Astrocyte (in vitro differentiated cells and primary cell): ENCODE measurements at places on chromosomes 11 and 22.

GRCh38 chr11:16841984-16842383 is 103.5 kb downstream of the C11orf58 start:
- DNase-seq = no peak

GRCh38 chr22:29171721-29172120 is 34.0 kb upstream of the EMID1 start:
- no peak for DNase-seq

DNA sequence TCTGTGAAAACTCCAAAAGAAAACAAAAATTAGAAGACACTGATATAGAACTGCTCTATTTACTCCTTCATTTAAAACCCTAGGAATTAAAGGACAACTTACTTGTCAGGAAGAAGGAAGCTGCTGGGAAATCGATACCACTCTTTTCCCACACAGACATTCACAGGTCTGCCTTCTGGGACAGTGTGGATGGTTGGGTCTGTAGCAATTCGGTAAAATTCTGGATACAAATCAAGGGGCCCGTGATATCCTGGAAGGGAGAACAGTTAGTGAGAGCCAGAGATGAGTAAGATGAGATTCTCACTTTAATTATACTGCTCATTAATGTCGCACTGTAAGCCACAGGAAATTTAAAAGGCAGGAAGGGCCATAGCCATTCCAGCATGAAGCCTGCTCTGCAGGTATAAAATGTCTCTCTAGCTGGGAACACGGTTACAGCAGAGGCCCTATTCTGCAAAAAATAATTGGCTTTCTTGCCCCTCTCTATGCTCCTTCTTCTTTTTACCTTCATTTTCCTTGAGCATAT is 34.0 kb downstream of the ALG9 start:
- no peak for DNase-seq

GRCh38 chr11:86244522-86245368 is at the start of gene EED:
TSS of gene EED (plus strand) at chr11:86244753. CDS start at chr11:86245230, 477 bp downstream.
- peak; percentile 92 for DNase-seq

- DNase-seq = no peak
Measured at GRCh38 chr11:64092111-64092760, 56.5 kb downstream of the FLRT1 start.

GRCh38 chr11:81674211-81674610 is 1059.5 kb downstream of the FAM181B start:
- no peak for DNase-seq

GRCh38 chr22:45163099-45163450 is 650 bp upstream of the NUP50 start:
- peak; percentile 39 for DNase-seq

DNA sequence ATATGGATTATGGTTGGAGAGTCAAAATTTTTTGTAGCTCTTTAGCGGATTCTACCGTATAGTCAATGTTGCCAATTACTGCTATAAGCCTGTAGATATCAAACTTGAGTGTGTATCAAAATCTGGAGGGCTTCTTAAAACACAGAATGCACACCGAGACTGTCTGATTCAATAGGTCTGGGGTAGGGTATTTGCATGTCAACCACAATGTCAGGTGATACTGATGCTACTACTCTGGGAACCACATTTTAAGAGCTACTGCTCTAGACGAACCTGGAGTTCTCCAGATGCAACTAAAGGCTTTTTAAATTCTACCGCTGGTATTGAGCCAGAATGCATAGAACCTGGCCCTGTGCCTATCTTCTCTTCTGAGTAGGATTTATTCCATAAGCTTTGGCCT is 15.8 kb upstream of the MS4A4A start:
- no peak for DNase-seq

DNA sequence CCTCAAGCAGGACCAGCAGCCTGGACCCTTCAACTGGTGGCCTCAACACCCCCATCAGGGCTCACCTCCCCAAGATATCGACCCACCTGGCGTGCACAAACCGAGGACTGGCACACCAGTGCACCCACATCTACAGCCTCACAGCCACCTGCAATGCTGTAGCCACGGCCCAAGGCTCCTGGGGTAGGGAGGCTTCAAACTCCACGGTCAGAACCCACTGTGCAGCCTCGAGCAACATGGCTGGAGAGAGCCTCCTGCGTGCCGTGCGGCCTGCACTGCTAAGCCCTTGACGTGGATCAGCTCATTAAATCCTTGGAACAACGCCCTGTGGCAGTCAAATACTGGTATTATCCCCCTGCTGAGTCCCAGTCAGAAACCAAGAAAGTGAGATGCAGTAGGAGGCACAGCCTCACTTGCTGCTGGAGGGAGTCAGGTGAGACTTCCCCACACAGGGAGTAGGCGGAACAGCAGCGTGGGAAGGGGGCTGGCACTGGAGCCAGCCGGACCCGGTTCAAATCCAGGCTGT is 4.6 kb downstream of the CARD10 start:
- DNase-seq = no peak

DNA sequence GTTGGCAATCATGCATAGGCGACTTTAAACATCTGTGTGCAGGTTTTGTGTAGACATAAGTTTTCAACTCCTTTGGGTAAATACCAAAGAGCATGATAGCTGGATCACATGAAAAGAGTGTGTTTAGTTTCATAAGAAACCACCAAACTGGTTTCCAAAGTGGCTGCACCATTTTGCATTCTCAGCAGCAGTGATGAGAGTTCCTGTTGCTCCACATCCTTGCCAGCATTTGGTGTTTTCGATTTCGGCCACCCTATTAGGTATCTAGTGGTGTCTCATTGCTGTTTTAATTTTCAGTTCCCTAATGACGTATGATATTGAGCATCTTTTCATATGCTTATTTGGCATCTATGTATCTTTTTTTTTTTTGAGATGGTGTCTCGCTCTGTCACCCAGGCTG is 62.8 kb upstream of the CCND1 start:
- no peak for DNase-seq

GRCh38 chr22:44211256-44211945 is 30.7 kb downstream of the PARVG start:
- no peak for DNase-seq
